ENCODE measurements at places on chromosomes 2 and 18.

DNA sequence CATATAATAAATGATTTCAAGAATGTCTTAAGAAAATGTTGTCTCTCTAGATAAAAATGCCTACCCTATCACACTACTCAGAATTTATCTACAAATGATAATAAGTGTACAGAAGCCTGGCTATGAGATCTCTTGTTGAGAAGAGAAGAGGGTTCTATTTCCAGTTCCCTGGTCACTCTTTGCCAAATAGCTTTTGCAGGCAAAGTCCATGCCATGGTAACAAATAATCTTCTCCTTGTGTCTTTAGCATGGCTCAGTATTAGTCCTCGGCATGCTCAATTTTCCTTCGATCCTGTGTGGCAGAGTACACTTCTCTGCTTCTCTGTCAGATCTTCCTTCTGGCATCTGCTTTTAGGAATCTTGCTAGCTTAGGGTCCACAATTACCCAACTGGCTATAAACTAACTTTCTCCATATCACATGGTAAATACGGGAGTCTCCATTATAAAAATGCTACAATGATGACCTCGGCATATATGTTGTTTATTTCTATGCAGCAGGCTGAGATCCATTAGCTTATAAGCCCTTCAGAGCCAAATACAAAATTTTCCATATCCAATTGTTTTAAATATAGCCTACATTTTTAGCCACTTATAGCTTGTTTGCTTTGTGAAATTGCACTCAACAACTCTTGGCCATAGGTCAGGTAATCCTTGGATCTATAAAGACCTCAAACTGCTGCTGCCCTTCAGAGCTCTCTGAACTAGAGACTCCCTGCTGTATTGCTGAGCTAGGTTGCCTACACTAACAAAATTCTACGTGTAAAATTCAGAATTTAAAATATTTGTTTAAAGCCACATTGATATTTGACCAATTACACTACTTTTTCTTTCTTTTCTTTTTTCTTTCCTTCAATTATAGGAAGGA, 157.5 kb downstream of the FSIP2 start:
- DNase-seq: no peak

- peak; percentile 85 for DNase-seq
Measured at GRCh38 chr2:226797289-226797988, 2.2 kb downstream of the IRS1 start.

- DNase-seq: no peak
Measured at GRCh38 chr2:34848691-34849090, 1249.6 kb upstream of the FAM98A start.

- DNase-seq: no peak
Measured at GRCh38 chr2:185161701-185162100, 563.4 kb downstream of the ZNF804A start.

DNA sequence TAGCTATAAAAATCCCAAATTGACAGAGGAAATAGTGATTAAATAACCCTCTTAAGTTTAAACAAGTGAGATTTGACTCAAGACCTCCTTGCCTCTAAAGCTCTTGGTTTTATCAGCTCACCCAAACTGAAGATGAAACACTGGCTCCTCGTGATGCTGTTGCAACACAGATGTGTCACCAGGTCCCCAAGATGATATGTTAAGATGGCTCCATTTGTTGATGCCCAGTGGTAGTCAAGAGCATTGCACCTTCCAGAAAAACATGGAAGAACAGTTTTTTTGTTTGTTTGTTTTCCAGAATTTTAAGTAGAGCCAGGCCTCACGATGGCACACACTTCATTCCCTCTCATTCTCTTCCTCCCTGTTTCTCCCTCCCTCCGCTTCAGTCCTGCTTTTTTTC, 399.8 kb downstream of the TXNL1 start:
- no peak for DNase-seq

- no peak for DNase-seq
Measured at GRCh38 chr18:57431002-57431382, 4.2 kb upstream of the ONECUT2 start.

- no peak for DNase-seq
Measured at GRCh38 chr2:146228466-146229058, 1616.3 kb upstream of the ACVR2A start.

- peak; percentile 23 for DNase-seq
Measured at GRCh38 chr2:88866756-88867155, 175.3 kb downstream of the RPIA start.

DNA sequence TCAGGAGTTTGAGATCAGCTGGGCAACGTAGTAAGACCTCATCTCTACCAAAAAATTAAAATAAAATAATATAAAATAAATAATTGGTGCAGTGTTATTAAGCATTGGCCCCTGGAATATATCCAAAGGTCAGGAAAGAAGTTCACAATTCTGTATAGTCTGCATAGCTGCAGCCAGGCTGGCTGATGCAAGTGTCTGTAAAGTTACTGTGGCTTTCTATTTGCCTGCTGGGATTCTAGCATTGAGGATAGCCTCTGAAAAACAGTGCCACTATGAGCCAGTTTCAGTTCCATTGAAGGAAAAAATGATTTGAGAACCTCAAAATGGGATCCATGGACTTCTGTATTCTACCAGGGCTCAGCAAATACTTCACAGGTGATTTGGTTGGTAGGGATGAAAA, 208.6 kb downstream of the PARD3B start:
- no peak for DNase-seq

GRCh38 chr18:76978616-76979015, 154.0 kb downstream of the MBP start:
- DNase-seq: no peak

DNA sequence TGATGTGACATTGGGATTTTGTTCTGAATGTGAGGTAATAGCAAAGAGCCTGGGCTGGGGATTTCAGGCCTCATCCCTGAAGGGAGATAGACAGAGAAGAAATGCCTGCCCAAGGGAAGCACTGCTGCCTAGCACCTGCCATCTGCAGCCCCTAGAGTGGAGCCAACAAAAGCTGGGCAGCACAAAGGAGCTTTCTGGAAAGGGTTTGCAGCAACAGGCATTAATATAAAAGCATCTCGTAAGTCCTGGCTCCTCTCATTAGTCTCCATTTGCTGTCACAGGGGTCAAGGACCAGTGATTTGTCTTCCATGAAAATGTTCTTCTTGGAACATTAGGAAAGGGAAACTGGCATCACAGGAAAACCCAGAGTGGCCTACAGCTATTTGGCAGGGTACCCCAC, 157.2 kb upstream of the SLC14A2 start:
- no peak for DNase-seq

DNA sequence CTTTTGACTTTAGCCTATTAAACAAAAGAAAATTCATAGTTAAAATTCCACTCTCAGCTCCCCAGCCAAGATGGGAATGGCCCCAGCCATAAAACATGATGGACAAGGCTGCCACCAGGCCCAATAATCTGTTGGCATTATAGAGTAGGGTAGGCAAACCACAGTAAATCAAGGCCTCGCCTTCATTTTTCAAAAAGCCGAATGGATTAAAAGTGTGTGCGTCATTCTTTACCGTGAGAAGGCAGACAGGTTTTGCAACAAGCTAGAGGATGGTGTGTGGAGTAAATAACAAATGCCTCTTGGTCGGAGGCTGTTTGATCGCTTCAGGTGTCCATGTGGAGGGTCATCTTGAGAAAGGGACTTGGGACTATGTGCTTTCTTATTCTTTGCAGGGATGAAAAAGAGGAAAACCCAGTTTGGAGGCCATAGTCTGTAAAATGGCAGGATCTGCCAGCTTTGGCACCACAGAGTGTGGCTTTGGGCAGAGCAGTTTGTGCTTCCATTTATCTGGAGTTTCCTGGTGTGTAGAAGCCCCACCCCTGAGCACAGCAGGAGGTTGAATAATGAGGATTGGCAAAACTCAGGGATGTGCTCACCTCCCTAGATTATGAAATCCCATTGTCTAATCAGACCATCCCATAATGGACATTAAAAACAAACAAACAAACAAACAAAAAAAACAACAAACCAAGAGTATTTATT, 57.1 kb upstream of the ITGB6 start:
- DNase-seq: no peak

- peak; percentile 88 for DNase-seq
Measured at GRCh38 chr18:77207540-77207939, 42.1 kb upstream of the GALR1 start.

GRCh38 chr18:61402726-61403125, 69.5 kb downstream of the CDH20 start:
- no peak for DNase-seq

- no peak for DNase-seq
Measured at GRCh38 chr2:34266908-34267697, 668.0 kb upstream of the FAM98A start.

GRCh38 chr2:202030691-202031090, 3.0 kb upstream of the FZD7 start:
- no peak for DNase-seq

Data from right cardiac atrium (tissue), 5 donors.